ENCODE measurements at places on chromosomes 1 and 21. TPM values are rescaled to one million over a fixed set of nuclear protein-coding genes. Genes with fewer than 3 reads are reported as not detected.

DNA sequence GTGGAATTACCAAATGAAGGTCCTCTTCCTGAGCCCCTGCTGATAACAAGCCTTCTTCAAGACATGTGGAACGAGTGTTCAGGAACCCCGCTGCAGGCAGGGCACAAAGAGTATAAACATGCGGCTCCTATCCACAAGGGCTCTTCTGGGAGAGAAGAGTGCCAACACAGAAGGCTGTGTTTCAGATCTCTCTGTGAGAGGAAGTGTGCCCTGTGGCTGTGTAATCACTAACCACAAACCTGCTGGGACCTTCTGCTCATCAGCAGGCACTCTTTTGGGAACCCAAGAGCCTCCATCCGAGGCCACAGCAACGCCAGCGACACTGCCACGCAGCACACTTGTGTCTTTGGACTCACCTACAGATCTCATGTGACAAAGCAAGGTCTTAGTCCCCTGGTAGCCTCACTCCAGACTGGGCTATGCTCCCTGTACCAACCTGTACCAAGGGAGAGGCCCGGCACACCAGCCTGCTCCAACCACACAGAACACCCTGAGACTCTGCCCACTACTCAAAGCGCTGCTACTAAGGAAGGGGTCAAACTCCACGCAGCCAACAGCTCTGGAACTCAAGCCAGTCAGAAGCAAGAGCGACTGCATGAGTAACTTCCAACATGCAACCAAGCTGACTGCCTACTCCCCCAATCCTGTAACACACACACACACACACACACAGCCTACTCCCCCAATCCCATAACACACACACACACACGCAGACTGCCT is 7.8 kb downstream of the PTTG1IP start:
- no peak overlapping the region for H3K27ac ChIP-seq
- H3K36me3 ChIP-seq: peaks cover 20% of the 10 kb centered on the region
- H3K27me3 ChIP-seq: no peaks in the 10 kb centered on the region
- peaks cover 52% of the 10 kb centered on the region for H3K4me1 ChIP-seq

DNA sequence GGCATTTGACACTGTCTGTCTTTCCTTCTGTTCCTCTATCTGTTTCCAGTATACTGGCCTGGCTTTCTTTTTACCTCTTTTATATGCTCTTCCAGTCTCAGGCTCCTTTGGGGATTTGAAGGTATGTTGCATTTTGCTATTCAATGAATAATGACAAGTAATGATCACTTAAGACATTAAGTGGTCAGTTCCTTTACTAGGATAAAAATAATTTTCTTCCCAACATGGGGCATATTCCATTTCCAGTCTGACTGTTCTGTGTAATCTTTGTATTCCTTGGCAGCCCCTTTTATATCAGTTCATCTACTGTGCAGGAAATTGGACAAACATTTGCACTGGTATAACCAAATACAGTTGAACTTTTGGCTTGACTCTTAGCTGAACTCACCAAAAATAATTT is 15.6 kb downstream of the METTL18 start:
- no peaks in the 10 kb centered on the region for H3K36me3 ChIP-seq
- no peak overlapping the region for H3K27ac ChIP-seq
- no peaks in the 10 kb centered on the region for H3K4me1 ChIP-seq
- no peak overlapping the region for H3K4me3 ChIP-seq

DNA sequence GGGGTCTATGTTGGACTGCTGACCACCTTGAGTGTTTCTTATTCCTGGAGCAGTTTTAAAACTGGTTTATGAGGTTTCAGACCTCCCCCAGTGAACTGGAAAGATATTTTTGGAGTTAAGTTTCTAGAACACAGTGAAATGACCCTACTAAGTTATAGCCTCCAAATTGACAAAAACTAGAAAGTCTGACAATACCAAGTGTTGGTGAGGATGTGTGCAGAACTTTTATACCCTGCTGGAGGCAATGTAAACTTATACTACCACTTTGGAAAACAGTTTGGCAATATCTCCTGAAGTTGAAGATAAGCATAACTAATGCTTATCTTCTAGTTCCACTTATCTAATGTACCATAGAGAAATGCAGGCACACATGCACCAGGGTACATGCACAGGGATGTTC is 10.4 kb downstream of the OLFML2B start:
- no peak overlapping the region for H3K27ac ChIP-seq
- no peak for DNase-seq
- H3K27me3 ChIP-seq: no peaks in the 10 kb centered on the region

DNA sequence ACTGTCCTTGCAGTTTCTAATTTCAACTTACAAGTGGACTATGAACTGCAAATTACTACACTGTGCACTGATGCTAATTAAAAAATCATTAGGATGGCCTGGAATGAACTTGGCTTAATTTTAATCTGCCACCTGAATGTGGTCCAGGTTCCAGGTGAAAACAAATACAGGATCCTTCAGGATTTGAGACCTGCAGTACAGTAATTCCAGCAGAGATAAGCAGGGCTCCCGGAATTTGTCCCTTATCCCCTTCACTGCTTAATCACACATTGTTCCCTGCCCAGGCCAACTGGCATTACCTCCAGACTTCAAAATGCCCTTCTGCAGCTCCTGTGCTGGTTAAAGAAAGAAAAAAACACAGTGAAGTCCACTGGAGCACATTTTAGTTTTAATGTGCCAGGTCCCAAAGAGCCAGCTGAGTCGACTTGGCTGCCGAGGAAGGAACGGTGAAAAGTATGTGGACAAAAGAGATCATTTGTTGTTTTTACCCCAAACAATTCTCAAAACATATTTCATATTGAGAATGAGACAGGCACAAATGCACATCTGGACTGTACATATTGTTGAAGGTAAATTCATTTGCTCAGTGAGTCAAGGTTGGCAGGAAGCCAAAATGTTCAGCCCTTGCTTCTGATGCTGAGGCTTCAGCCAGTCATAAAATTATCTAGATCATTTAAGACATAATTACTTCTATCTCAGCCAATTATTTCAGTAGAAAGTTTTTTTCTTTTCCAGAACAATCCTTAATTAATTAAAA is 28.3 kb downstream of the DEGS1 start:
- no peaks in the 10 kb centered on the region for H3K4me1 ChIP-seq
- peak; percentile 26 for DNase-seq
- no peaks in the 10 kb centered on the region for H3K27me3 ChIP-seq

Gene HCRTR1
- total RNA-seq: not detected

DNA sequence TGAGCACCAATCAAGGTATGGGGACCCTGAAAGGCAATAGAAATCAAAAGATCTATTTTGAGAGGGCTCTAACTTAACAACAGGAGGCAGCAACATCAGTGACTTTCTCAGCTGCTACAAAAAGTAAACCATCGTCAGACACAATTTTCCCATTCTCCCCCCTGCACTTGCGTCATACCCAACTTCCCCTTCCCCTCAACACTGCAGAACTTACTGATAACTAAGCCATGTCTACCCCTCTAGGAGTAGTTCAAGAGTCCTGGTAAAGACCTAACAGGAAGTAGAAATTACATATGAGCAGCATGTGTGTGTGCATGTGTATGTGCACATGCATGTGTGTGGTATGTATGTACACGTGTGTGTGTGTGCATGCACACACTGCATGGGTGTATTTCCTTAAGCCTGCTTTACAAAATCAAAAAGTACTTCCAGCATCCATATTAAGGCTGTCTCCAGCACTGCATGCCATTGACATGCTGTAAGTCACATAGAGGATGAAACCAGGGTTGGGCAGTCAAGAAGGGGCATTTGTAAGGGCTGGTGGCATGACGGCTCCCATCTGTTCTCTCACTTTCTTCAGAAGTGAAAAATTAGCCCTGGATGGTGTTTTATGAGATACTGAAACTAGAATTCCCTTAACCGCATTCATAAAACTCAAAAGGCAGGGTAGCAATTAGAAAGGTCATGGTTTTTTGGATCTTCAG is 460.1 kb upstream of the RUNX1 start:
- H3K36me3 ChIP-seq: no peaks in the 10 kb centered on the region
- no peak overlapping the region for H3K4me3 ChIP-seq
- no peak for DNase-seq
- H3K27me3 ChIP-seq: no peaks in the 10 kb centered on the region

Gene CHRM3
- not detected for total RNA-seq

DNA sequence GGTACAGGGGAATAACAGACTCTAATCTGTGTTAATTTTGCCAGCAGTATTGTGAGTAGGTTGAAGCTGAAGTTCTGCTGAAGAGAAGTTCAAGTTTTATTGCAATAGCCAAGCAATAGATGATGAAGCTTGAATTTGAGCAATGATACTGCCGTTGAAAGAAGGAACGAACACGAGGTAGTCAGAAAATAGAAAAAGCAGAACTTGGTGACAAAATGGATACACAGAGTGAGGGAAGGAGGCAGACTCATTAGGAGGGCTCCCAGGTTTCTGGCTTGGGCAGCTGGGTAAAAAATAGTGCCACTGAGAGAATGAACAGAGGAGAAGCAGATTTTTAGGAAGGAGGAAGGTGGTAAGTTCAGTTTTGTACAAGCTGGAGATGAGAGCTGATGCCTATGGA is 22.3 kb upstream of the AGO1 start:
- no peaks in the 10 kb centered on the region for H3K27me3 ChIP-seq
- no peak for DNase-seq
- H3K27ac ChIP-seq: no peak overlapping the region

Gene PODN
- total RNA-seq: 13.2 TPM

- no peak for DNase-seq
- H3K4me3 ChIP-seq: no peak overlapping the region
- H3K27me3 ChIP-seq: no peaks in the 10 kb centered on the region
- peaks cover 33% of the 10 kb centered on the region for H3K4me1 ChIP-seq
- H3K27ac ChIP-seq: no peak overlapping the region
Observed at GRCh38 chr21:45264912-45265515, 22.7 kb downstream of the POFUT2 start.

GRCh38 chr1:225435487-225435886 is 7.6 kb upstream of the LBR start:
- no peaks in the 10 kb centered on the region for H3K4me1 ChIP-seq
- no peak for DNase-seq
- no peak overlapping the region for H3K27ac ChIP-seq
- H3K27me3 ChIP-seq: no peaks in the 10 kb centered on the region
- H3K4me3 ChIP-seq: no peak overlapping the region
- no peaks in the 10 kb centered on the region for H3K36me3 ChIP-seq

DNA sequence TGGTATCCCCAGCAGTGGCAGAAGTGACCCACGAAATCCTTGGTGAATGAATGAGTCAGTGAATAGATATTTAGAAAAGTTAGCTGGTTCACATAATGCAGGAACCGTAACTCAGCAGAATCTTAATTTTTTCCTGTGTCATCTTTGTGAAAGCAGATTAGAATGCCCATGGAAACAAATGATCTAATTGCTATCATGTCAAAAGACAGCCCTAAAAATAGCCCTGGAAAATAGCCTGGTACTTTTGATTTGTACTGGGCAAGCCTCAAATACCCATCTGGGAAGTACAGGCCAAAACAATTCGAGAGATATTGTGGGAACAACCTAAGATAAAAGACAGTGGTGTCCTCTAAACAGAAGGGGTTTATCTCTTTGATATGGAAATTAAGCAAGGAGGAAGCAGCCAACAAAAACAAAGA is 21.1 kb downstream of the FYB2 start:
- H3K4me3 ChIP-seq: no peak overlapping the region
- H3K4me1 ChIP-seq: no peaks in the 10 kb centered on the region
- no peaks in the 10 kb centered on the region for H3K36me3 ChIP-seq
- H3K27me3 ChIP-seq: no peaks in the 10 kb centered on the region
- no peak for DNase-seq
- no peak overlapping the region for H3K27ac ChIP-seq

Gene EFCAB14
- 77.7 TPM for total RNA-seq

DNA sequence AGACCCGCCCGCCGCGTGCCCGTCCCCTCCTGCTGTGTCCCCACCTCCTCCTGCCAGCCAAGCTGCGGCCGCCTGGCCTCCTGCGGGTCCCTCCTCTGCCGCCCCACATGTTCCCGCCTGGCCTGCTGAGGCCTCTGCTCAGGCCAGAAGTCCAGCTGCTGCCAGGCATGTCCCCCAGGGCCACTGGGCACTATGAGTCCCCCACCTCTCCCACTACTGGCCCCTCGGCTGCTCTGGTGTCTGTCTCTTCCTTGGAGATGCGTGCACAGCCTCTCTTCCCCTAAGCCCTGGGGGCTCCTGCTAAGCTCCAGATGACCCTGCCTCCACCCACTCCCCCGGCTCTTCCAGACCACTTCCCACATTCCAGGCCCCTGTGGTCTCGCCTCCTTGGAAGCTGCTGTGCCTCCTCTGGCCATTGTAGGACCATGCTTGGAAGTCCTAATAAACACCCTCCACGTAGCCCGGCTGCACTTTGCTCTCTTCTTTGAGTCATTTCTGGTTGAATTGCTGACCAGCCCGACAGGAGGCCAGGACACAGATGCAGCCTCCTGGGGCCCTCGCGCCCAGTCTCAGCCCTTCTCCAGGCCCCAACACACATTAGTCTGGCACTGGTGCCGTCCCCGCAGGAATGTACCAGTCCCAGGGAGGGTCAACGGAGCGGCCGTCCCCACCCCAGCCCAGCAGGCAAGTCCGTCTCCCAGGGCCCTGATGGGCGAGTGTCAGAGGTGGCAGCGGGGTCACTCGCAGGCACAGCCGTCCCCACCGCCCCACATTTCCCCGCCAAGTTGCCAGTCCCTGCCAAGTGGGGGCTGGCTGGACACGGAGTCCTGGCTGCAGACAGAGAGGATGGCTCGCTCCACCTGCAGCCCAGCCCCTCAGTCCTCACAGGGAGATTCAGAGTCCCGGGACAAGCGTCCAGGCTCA is 1.1 kb downstream of the KRTAP10-12 start:
- no peak overlapping the region for H3K27ac ChIP-seq
- no peak overlapping the region for H3K4me3 ChIP-seq
- no peak for DNase-seq
- no peaks in the 10 kb centered on the region for H3K4me1 ChIP-seq

Gene CD1B
- not detected for total RNA-seq

DNA sequence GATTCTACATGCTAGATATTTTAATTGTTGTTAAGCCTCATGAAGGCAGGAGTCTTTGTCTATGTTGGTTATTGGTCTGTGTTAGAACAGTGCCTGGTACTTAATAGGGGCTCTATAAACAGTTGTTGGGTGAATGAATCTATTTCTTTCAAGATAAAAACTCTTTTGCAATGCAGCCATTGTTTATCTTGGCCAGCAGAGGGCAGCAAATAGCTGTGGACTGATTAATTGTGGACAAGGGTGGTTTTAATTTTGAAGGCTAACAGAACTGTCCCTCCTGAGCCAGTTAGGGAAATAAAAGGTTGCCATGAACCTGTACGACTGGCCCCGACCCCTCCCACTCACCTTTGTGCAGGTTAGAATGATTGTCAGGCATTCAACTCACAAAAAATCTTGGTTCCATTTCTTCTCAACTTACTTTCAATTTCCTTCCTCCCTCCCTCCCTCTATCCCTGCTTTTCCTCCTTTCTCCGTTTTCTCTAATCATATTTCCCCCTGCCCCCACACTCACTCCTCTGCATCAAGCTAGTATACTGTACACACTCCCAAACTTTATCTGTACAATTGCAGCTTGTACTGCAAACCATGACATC is 66.3 kb upstream of the DIRAS3 start:
- H3K4me3 ChIP-seq: no peak overlapping the region
- peaks cover 3% of the 10 kb centered on the region for H3K4me1 ChIP-seq
- H3K27me3 ChIP-seq: no peaks in the 10 kb centered on the region
- H3K36me3 ChIP-seq: no peaks in the 10 kb centered on the region

- no peak overlapping the region for H3K4me3 ChIP-seq
- H3K27me3 ChIP-seq: no peaks in the 10 kb centered on the region
- H3K27ac ChIP-seq: no peak overlapping the region
- no peak for DNase-seq
Observed at GRCh38 chr1:183273300-183273699, 87.2 kb downstream of the LAMC2 start.
